ENCODE measurements at places on chromosomes 7 and 10.
A peak's percentile ranks its signal among the peaks of the same experiment; 100 is the strongest.

DNA sequence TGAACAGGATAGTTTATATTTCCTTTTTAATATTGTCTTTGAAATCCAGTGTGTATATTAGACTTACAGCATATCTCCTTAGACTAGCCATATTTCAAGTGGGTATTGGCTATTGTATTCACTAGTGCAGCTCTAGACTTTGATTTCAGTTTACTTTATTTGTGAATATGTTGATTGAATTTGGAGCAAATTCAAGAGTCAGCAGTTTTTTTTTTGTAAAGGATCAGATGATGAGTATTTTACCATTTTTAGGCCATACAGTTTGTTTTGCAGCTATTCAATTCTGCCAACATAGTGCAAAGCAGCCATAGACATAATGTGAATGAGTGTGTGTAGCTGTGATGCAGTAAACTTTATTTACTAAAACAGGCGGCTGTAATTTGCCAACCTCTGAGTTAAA, 4.6 kb downstream of the STK31 start:
- no peak for DNase-seq

DNA sequence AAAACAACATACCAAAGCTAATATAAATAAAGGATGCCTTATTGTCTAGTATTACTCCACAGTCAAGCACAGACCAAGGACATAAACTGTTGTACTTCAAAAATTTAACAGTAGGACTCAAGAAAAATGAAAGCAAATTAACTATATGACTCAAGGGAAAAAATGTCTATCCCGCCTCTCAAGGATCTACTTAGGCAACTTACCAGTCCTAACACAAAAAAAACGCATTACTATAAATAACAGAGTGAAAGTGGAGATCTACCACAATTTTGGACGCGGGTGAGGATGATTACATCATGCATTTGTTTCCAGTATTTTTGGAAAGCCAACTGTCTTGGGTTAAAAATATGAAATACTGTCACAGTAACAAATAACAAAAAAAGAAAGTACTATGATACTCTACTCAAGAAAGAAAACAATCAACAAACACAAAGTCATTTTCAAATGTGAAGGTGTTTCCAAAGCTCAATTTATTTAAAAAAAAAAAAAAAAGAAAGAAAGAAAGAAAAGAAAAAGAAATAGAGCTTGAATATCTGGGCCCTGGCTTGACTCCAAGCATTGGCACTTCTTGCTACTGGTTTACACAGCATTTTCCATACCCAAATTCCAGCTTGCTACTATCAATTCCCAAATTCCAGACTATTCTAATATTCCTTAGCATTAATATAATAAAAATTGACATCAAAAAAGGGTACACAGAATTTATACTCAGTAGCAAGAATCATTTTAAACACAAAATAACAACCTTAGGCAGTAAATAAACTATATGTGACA, 99.4 kb downstream of the RSU1 start:
- no peak for DNase-seq

DNA sequence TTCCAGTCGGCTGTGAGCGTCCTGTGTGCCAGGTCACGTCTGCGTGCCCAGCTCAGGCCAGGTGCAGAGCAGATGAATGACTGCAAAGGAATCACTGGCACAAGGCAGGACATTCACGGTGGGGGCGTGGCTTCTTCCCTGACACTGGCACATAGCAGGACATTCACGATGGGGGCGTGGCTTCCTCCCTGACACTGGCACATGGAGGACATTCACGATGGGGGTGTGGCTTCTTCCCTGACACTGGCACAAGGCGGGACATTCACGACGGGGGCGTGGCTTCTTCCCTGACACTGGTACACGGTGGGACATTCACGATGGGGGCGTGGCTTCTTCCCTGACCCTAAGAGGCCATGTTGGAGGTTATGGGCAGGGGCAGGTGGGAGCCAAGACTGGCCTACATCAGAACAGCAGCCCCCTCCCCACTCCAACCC, 64.3 kb downstream of the MYL10 start:
- DNase-seq: no peak

GRCh38 chr7:132347123-132347522, 229.1 kb downstream of the PLXNA4 start:
- DNase-seq: no peak

DNA sequence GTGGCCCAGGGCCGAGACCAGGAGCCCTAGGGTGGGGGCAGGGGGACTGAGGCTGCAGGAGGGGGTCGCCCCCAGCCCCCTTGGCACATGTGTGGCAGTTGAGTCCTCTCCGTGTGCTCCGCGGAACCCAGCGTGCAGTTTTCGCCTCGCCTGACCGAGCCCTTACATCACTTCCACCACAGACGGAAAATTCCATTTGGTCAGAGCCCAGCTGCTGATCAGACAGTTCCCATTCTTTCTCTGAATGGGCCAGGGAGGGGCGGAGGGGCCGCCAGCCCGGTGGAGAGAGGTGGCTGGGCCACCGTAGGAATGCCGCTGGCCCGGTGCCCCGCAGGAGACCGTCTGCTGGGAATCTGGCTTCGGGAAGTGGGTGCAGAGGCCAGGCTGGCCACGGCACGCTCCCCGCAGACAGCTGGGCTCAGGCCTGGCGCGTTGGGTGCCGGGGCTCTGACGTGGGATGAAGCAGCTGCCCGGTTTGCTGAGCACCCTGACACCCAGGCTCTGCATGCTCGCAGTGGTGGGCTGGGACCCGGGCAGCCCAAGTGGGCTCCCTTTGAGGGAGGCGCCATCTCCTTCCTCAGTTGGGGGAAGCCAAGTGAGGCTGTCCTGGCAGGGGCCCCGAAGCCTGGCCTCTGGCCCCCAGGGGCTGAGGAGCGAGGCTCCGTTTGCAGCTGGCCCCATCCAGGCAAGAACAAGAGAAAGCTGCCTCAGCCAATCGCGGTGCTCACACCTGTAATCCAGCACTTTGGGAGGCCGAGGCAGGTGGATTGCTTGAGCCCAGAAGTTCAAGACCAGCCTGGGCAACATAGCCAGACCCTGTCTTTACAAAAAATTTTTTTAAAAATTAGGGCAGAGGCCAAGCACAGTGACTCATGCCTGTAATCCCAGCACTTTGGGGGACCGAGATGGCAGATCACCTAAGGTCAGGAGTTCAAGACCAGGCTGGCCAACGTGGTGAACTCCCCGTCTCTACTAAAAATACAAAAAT, 9.9 kb downstream of the TTYH3 start:
- DNase-seq: no peak

DNA sequence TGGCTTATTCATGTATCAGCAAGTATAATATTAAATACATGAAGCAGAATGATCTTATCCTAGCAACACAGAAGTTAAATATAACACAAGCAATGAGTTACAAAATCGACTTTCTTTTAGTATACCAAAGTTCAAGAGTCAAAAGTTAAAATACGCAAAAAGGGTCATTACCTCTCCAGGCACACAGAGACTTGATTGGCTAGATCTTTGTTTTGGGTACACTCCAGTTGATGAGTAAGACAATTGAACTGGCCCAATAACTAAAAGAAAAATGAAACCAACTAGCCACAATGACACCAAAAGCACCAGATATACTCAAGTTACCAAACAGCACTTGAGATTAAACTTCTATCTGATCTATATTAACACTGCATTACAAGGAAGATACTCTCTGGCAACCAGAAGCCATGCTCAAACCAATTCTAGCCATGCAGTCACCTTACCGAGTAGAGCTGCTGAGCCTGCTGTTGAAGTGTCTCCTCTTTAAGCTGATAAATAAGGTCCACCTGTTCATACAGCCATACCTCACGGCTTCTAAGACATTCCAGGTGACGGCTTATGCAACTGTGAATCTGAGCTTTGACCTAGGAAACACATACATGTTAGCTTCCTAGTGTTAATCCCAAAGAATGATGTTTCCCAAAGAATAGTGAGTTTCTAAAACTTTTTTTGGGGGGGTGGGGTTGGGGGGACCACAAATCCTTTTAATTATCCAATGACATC, 15.6 kb downstream of the NCOA4 start:
- no peak for DNase-seq

DNA sequence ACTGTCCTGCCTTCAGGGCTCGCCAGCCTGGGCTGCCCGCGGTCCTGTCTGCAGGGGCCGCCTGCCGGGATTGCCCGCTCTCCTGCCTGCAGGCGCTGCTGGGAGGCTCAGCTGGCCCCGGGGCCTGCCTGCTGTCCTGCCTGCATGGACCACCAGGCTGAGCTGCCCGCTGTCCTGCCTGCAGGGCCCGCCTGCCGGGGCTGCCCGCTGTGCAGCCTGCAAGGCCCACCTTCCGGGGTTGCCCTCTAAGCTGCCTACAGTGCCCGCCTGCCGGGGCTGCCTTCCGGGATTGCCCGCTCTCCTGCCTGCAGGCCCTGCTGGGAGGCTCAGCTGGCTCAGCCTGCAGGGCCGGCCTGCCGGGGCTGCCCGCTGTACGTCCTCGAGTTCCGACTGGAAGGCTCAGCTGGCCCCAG, 164.4 kb downstream of the GLRX3 start:
- peak; percentile 1 for DNase-seq

DNA sequence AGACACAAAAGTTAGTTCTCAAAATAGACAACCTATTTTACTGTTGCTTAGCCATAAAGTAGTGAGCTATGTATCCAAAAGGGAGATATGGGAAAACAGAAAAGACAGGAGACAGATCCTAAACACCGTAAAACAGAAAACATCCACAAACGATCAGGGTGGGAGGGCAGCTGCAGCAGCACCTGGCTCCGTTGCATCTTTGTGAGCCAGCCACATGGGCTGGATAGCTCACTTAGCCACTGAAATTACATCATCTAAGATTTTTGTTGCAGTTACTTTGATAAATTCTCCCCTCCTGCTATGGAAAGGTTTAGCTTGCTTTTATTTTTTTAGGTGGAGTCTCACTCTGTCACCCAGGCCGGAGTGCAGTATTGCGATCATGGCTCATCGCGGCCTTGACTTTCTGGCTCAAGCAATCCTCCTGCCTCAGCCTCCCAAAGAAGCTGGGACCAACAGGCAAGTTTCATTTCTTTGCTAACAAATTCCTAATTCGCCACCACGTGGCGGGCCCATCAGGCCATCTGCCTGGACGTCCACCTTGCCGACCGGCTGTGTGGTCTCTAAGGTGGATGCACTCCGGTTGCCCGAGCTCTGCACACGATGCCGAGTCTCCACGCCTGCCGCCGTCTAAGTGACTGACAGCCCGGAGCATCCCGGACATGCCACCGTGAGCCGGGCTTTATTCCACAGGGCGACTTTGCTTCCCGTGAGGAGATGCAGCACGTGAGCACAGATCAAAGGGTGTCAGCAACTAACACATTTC, 159.8 kb downstream of the DIP2C start:
- DNase-seq: no peak

GRCh38 chr7:33418251-33418701, 288.9 kb downstream of the BBS9 start:
- no peak for DNase-seq

GRCh38 chr10:78747401-78748234, 321.1 kb upstream of the ZMIZ1 start:
- no peak for DNase-seq

DNA sequence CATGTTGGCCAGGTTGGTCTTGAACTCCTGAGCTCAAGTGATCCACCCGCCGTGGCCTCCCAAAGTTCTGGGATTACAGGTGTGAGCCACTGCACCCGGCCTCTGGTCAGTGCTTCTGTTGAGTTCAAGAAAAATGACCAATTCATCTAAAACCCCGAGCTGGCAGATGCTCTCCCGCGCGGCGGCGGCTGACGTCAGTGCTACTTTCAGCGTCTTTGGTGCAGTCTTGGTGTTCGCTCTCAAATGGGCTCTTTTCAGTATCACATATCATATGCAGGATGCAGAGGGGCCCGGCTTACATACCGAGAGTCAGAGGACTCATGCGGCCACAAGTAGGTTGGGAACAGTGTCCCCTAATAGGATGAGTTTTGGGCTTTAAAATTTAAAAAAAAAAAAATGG, 125.9 kb downstream of the CUX1 start:
- DNase-seq: no peak

DNA sequence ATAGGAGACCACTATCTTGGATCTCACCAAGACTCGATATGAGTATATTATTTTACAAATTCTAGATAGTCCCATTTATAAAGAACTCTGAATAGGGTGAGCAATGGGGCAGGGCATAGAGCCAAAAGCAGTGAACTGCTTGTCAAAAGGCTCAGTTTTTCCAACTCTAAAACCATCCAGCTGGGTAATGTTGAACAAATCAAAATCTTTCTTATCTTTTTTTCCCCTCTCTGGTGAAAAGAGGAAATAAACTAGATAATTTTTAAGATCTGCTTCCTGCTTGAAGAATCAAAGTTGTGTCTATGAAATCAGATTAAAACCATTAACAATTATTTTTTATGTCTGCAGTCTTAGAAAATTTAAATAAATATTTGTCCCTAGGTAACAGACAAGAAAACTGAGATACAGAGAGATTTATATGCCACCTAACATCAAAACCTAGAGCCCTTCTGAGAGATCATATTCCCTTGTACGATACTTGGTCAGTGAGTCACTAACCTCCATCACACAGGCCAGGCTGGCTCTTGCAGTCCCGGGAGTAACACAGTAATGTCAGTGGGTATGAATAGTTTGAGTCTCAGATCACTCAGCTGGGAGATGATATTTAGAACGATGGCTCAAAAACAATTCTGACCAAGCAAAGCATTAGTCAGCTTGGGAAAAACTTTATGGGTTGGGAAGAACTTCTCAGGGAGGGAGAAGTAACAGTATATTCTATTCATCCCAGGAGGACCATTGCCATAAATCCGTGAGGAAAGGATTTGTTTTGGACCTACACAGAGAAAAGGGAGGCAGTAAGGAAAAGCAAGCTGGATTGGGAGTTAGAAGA, 178.8 kb downstream of the REEP3 start:
- DNase-seq: no peak

GRCh38 chr7:157278167-157278790, 58.5 kb upstream of the DNAJB6 start:
- no peak for DNase-seq

DNA sequence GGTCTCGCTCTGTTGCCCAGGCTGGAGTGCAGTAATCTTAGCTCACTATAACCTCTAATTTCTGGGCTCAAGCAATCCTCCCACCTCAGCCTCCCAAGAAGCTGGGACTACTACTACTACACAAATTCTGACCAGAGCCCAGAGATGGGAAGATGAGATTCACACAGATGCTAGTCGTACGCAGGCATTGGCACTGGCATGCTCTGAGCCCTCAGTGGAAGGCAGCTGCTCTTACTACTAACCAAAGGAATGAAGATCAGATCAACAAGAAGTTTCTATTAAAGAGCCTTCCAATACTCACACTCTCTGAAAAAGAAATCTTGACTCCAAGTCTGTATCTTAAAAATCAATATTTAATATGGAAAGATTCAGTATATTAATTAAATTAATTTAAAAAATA, 10.7 kb downstream of the GDF2 start:
- no peak for DNase-seq

- DNase-seq: no peak
Observed at GRCh38 chr10:4127518-4128315, 342.7 kb upstream of the KLF6 start.

DNA sequence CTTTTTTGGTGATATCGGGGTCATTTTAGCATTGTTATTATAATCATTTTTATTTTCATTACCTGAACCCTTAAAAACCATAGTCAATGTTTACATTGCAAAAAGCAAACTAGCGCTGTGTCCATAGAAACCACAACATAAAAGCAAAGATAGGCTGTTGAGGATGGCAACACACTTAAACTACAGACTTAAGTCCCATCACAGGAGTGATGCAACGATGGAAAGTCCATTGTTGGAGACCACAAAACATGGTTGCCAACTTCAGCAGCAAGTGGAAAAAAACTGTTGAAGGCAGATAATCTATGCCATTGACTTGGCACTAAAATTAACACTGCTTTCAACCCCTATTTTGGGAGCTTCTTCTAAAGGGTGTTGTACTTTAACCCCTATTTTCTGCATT, 398.8 kb upstream of the IGFBP3 start:
- no peak for DNase-seq

Measured in stimulated activated CD4-positive, alpha-beta T cell treated with anti-CD3 and anti-CD28 coated beads, Interleukin-1b, Interleukin-23, amount 100 ng/mL, for 1 hour (primary cell).